Activated CD4-positive, alpha-beta T cell treated with anti-CD3 and anti-CD28 coated beads, Interleukin-2, amount 50 U/mL, for 1 hour (primary cell): ENCODE measurements at places on chromosomes 6 and 20.
A peak's percentile ranks its signal among the peaks of the same experiment; 100 is the strongest.

DNA sequence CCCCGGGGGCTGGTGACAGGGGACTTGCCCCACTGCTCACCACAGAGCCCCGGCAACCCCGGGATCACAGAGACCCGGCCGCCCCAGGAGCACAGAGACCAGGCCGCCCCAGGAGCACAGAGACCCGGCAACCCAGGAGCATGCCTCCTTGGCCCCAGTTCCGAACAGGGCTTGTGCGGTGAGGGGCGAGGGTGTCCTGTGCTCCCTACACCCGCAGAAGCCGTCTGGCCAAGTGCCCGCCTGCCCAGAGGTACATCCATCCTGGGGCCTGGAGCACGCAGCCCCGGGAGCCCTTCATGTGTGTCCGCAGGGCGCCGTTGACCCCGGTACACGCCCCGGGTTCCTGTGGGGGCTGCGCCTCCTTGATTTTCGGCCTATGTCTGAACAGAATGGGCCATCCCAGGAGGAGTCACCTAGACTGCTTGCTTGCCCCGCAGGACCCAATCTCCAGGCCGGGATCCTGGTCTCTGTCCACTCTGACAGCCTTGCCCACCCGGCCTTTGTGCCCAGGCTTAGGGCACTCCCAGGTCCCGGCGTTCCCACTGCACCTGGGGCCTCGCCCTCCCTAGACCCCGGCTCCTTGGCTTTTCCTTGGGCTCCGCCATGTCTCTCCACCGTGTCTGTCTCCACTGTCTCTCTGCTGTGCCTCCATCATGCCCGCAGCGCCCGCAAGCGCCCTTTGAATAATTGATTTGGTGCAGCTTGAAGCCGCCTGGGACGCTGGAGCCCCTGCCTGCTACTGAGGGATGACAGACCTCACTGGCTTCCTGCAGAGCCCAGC is 219.8 kb downstream of the ERMARD start:
- DNase-seq, result no peak

- no peak for DNase-seq
These were observed 393.5 kb downstream of the RNGTT start for GRCh38 chr6:88569959-88570358.

- peak; percentile 51 for DNase-seq
These were observed 174.1 kb downstream of the BMP7 start for GRCh38 chr20:57092112-57092899.

GRCh38 chr20:31489152-31489551 is 14.1 kb downstream of the REM1 start:
- no peak for DNase-seq

DNA sequence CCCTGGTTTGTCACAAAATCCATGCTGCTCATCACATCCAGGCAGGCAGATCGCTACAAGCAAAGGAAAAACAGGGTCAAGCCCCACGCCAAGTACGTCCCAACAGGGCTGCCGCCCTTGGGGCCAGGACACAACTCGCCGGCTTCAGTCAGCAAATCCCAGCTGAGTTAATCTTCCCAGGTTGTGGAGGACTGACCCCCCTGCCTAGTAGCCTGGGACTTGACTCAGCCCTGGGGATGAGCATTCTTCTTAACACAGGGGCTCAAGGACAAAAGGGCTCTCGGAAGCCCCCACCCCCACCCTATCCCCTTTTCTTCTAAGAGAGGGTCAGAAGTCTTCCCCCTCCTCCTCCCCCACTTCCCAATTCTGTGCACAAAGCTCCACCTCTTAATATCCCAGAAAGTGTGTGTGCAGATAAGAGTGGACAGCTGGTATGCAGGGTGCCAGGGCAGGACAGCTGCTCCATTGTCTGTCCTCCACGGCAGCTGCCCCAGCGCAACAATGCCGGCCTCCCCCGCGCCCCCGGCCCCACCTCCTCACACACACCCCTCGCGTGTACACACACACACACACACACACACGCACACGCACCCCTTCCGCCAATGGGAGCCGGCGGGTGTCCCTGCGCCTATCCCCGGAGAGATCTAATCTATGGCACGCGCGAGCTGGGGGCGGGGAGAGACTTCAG is 4.5 kb downstream of the DLL1 start:
- DNase-seq, result no peak

DNA sequence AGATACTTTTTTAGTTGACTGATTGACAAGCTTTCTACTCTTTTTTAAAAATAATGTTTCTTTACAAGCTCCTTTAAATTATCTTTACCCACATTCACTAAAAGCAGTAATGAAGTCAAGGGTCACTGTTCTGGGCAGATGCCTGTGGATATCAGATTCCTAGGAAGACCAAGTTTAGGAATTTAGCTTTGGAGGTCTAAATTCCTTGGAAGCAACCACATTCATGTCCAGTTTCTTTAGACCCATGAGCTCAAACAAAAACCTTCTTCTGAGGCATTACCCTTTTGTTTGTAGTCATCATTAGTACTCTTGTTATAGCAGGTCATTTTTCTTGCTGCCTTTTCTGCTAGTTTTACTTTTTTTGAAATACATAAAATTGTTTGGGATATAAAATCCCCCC is 462.9 kb upstream of the JAG1 start:
- no peak for DNase-seq

DNA sequence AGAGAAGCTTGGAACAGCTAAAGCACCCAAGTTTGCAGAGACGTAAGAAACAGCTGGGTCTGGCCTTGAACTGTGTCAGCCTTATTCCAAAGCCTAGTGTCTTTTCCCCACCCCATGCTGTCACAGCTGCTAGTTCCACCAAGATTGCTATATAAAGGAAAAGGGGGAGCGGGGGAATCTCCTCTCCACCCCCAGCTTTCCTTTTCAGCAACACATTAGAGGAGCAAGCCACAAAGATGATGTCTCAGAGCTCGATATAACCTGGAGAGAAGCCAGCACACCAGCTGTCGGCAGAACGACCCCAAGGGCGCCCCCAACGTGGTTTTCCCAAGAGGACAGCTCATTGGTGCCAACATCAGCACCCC is 36.5 kb downstream of the ATP9A start:
- DNase-seq, result no peak

DNA sequence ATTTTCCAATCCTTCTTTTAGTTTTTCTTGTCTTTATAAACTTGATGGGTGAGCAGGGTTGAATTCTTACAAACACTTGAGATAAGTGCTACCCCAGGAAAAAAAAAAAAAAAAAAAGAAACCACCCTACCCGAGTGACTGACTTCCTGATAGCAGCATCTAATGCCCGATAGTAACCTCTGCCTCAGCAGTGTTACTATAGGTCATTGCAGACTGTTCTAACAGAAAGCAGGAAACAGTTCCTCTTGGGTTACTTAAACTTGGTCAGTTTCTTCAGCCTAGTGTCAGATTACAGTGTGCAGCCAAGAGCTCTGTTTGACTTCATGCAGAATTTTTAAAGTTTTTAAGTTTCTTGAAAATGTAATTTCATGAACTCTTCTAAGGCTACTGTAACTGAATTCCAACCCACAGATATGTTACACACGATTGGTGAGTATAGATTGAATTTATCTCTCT is 2.1 kb downstream of the MYLIP start:
- peak; percentile 22 for DNase-seq

DNA sequence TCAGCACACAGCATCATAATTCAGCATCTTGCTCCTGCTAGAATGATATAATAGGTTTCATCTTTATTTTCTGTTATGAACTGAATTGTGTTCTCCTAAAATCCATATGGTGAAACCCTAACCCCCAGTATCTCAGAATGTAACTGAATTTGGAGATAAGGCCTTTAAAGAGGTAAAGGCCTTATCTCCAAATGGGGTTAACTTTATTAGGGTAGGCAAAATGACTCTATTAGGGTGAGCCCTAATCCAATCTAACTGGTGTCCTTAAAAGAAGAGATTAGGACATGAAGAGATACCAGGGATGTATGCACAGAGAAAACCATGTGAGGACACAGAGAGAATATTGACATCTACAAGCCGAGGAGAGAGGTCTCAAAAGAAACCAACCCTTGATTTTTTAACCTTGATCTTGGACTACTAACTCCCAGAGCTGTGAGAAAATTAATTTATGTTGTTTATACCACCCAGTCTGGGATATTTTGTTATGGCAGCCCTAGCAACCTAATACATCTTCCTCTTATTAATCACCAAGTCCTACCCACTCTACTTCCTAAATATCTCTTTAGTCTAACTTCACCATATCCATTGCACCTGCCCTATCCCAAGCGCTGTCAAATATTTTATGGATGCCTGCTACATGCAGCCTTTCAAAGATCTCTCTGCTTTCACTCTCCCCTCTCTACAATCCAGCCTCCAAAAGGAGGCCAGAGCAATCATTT is 8.5 kb upstream of the MRS2 start:
- DNase-seq, result no peak

DNA sequence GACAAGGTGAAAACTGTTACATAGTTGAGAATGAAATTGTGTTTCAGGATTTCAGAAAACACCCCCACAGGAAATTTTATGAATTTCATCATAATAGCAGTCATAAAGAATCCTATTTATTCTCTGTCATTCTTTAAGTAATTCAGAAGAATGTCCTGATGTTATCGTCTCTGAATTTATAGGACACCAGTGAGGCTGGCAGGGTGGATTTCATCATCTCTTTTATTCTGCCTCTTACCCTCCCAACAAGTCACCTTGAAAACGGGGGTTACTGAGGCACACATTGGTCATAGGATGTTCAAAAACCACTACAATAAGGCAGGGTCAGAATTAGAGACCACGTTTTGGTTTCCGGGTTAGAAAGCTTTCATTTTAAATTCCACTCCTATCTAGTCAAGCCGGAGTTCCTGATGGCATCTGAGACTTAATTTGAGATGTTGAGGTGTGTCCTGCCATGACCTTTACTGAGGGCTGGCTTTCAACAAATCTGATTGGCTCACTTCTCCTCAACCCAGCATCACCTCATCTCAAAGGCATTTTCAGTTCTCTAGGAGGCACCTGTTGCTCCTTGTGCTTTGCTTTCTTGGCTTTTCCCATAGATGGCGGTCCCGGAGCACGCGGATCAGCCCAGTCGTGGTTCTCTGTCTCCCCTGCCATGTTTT is 230.6 kb upstream of the SUPT3H start:
- DNase-seq, result no peak

- DNase-seq, result no peak
These were observed 76.6 kb upstream of the STXBP5 start for GRCh38 chr6:147127587-147127986.
